ENCODE measurements at places on chromosomes 5 and 9.
A peak's percentile ranks its signal among the peaks of the same experiment; 100 is the strongest.

DNA sequence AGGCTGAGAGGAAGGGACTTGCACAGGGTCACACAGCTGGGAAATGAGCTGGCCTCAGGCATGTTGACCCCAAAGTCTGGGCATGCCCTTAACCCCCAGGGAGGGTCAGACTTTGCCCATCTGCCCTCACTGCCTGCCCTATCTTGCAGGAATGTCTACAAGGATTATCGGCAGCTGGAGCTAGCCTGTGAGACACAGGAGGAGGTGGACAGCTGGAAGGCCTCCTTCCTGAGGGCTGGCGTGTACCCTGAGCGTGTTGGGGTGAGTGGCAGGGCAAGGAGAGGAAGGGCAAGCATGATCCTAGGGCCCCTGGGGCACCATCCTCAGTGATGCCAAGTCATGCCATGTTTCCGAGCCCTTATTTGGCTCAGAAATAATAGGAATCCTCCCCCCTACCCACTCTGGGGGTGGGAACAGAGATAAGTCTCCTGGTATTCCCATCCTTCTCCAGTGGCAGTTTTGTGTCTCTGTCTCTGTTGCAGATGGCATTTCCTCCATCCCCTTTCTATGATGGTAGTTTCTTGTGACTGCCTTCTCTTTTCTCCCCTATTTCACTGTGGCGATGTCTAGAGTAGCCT, 28.5 kb downstream of the GOLGA2 start:
- no peak for DNase-seq

DNA sequence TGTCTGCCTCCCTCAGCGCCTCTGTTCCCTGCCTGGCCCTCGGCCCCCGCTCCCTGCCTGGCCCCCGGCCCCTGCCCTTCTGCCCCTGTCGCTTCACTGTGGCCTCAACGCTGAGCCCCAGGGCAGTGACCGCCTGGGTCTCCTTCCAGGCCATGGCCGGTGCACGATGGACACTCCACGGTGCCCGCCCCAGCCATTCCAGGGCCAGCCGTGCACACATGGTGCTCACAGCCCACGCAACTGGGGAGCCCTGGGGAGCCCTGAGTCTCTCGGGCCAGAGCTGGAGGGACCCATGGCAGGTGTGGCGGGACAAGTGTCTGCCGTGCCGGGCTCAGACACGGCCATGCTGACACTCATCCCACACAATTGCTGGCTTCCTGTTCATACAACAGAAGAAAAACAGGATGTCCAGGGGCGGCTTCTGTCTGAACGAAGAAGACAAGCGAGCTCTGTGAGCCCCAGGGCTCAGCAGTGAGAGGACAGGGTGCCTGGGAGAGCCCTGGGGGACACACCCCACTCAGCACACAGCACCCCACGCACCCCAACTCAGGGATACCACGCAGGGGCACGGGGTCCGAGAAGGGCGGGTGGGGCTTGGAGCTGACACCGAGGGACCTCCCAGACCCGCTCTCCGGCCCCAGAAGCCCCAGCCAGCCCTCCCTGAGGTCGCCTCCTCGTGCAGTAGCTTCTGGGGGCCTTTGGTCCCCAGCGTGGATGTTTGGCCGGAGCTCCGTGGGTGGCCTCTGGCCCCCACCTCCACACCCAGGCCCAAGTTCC, 35.7 kb downstream of the EXD3 start:
- no peak for DNase-seq

GRCh38 chr9:111621895-111622480, 9.1 kb upstream of the DNAJC25 start:
- peak; percentile 21 for DNase-seq

GRCh38 chr5:104184264-104184663, 621.7 kb upstream of the NUDT12 start:
- no peak for DNase-seq

- DNase-seq: no peak
These were observed 578.0 kb downstream of the EFNA5 start for GRCh38 chr5:107092695-107093094.

DNA sequence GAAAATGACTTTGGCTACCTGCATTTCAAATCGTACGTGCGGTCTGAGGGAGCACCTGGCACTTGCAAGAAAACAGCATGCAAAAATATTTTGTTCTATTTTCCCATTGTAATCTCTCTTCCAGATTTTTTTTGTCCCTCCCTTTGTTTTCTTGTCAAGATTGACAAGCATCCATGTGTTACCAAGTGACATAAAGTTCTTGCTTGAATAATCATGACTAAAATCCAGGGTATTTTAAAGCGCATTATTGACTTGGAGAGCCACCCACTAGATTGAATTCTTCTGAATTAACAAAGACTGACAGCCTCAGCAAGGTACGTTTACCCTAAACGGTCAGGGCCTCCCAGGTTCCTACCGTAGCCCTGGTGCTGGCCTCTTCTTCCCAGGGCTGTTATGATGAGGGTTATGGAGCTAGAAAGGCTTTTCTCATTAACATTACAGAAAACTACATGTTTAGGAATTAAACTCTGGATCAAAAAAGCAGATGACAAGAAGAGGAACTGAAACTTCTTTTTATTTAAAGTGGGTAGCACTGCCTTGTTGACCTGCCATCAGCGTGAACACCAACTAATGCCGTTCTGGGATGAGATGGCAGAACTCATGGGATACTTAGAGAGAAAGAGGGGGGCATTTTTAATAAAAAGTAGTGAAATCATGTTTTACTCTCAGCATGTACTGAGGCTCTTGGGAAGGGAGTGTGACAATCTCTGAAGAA, 297.0 kb downstream of the EFNA5 start:
- no peak for DNase-seq

- no peak for DNase-seq
These were observed 244.2 kb upstream of the PIK3R1 start for GRCh38 chr5:67971223-67971830.

- DNase-seq: peak; percentile 90
These were observed 8.4 kb upstream of the CERCAM start for GRCh38 chr9:128412120-128412790.

- no peak for DNase-seq
These were observed 72.6 kb upstream of the DMRTA1 start for GRCh38 chr9:22374051-22374450.

DNA sequence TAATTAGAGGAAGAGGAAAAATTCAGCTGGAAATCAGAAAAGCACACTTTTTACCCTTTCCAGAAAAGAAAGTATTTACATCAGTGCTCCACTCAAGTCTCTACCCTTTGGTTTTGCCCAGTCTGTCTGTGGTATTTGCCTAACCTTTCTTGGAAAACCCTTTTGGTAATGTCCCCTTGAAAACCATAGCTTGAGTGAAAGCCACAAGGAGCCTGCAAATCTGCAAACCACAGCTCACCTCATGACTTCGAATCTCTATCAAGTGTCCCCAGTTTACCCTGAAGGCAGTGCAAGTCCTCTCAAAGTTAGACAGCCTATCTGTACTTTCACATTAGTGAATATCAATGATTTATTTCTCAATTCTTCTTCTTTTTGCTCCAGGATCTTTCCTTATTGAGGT, 162.1 kb upstream of the TSLP start:
- no peak for DNase-seq

- DNase-seq: no peak
These were observed 43.2 kb downstream of the MRRF start for GRCh38 chr9:122307925-122308324.

DNA sequence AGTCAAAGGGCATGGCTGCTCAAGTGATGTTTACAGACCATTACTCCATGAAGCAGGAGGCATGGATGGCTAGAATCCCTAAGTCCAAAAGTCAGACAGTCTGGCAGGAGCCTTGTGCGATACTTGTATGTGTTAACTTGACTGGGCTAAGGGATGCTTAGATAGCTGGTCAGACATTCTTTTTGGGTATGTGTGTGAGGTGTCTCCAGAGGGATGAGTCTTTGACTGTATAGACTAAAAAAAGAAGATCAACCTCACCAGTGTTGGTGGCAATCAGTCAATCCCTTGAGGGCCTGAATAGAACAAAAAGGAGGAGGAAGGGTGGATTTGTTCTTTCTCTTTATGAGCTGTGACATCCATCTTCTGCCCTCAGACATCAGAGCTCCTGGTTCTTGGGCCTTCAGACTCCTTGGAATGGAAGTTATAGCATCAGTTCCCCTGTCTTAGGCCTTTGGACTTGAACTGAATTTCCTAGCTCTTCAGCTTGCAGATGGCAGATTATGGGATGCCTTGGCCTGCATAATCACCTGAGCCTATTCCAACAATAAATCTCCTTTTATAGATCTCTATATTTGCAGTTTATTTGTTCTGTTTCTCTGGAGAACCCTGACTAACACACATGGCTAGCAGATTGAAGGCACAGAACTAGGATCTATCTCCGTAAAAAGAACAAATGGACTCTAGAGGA, 9.7 kb upstream of the HSPB3 start:
- DNase-seq: no peak

DNA sequence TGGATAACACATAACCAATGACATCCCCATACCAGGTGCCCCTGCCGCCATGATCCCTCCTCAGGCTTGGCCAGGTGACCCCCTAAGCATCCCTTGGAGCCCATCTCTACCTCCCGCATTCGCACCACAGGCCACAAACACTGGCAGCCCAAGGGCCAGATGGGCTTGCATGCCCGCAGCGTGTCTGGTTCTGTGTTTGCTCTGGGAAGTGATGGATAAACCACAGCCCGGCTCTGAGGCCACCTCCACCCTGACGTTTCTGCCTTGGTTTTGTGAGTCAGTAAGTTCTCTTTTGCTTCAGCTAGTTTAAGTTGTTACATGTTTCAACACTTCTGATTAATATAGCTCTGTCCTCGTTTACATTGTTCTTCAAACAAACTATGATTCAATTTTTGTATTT, 172.4 kb upstream of the PHYKPL start:
- no peak for DNase-seq

DNA sequence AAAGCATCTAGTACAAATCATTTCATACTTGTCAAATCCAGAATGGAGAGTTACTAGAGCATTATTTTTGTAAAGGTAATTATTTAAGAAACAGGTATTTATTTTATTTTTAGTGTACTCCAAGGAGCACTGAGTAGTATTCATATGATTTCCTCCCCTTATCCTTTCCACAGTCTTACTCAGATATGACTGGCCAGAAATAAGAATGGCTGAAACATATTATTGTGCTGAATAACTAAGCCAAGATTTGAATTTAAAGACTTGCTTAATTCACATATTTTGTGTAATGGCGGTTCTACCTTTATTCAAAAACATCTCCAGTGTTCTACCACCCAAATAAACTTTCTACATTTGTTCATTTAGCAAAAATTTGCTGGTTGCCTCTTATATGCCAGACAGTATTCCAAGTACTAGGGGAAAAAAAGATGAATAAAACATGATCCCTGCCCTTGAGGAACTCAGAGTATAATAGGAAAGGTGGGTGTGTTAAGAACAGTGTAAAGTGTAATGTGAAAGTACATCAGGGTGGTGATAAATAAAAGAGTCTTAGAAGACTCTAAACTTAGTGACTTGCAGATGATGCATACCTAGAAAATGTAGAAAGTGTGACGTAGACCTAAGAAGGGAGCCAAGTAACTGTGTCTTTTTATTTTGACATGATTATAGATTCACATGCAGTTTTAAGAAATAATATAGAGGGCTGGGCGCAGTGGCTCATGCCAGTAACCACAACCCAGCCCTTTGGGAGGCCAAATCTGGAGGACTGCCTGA, 110.4 kb upstream of the GRHPR start:
- DNase-seq: no peak

- no peak for DNase-seq
These were observed 60.6 kb upstream of the ABCA1 start for GRCh38 chr9:104988539-104988938.

- no peak for DNase-seq
These were observed 17.9 kb upstream of the PAM start for GRCh38 chr5:102737161-102737560.

- no peak for DNase-seq
These were observed 310.7 kb downstream of the PJA2 start for GRCh38 chr5:109099081-109099480.

GRCh38 chr5:56056875-56057274, 62.1 kb upstream of the IL6ST start:
- DNase-seq: no peak

DNA sequence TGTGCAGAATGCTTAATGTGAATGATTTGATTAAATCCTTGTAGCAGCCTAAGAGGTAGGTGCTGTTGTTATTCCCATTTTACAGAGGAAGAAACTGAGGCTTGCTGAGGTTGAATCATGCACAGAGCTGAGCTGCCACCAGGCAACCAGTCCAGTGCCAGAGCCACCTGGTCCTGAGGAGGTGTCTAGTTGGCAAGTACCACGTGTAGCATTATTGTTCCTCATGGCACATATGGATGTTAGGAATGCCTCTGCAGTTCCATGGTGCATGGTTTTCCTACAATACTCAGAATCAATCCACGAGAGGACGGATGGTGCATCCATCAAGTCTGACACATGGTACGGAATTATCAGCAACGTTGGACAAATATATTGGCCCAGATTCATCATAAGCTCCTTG, 8.9 kb downstream of the UBE2QL1 start:
- no peak for DNase-seq

DNA sequence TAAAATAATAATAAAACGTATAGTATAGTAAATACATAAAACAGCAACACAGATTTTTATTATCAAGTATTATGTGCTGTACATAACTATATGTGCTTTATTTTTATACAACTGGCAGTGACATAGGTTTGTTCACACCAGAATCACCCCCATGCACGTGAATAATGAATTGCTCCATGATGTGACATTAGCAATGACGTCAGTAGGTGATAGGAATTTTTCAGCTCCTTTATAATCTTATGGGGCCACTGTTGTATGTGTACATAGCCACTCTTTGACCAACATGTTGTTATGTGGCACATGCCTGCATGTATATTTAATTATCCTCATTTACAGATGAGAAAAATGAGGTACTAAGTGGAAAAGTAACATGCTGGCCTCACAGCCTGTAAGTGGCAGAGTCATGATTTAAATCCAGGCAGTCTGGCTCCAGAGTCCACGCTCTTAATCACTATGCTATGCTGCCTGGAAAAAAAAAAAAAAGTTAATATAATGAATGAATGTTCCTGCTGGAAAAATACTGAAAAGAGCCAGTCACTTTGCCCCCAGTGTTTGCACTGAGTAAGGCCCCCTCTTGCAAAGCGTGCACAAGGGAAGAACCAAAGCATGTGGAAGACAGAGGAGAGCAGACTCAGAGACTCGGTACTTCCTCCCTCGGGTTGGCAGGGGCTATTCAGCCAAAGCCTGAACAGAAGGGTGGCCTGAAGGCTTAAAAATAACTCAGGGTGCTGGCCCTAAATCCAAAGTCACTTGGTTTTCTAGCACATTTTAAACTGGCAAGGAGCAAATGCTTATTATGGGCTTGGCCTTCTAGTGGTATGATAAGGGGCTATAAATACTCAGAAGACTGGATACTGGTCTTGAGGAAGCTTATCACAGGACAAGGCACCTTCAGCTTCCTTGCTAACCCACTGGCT, 206.8 kb downstream of the GLIS3 start:
- no peak for DNase-seq

GRCh38 chr9:93079371-93079770, 16.6 kb upstream of the CARD19 start:
- DNase-seq: no peak

DNA sequence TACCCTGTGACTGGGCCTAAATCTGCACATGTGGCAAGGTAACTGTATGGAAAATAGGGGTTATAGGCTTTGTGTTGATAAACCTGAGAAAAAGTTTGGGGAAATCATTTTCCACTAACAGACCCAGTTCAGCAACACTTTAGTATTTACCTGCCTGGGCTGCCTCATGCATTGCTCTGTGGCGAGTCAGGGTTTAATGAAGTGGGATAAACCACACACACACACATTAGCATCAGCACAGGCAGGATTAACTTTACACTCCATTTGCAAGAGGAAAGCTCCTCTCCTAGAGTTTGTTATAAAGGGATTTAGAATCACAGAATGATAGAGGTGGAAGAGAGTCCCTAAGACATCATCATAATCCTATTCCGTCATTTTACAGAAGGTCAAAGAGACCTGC, 20.0 kb upstream of the ZCCHC7 start:
- no peak for DNase-seq

GRCh38 chr9:110531776-110532175, 47.8 kb downstream of the SVEP1 start:
- DNase-seq: no peak

Measured in midbrain (tissue), 1 donor.